Pulmonary artery endothelial cell (primary cell): ENCODE measurements at places on chromosomes 1 and 21. TPM values are rescaled to one million over a fixed set of nuclear protein-coding genes. Genes with fewer than 3 reads are reported as not detected.

The FAAH gene
- 0.39 and 0.46 TPM in 2 replicates for total RNA-seq

- DNase-seq, result no peak
Measured at GRCh38 chr1:227897704-227898438, 49.9 kb downstream of the WNT9A start.

DNA sequence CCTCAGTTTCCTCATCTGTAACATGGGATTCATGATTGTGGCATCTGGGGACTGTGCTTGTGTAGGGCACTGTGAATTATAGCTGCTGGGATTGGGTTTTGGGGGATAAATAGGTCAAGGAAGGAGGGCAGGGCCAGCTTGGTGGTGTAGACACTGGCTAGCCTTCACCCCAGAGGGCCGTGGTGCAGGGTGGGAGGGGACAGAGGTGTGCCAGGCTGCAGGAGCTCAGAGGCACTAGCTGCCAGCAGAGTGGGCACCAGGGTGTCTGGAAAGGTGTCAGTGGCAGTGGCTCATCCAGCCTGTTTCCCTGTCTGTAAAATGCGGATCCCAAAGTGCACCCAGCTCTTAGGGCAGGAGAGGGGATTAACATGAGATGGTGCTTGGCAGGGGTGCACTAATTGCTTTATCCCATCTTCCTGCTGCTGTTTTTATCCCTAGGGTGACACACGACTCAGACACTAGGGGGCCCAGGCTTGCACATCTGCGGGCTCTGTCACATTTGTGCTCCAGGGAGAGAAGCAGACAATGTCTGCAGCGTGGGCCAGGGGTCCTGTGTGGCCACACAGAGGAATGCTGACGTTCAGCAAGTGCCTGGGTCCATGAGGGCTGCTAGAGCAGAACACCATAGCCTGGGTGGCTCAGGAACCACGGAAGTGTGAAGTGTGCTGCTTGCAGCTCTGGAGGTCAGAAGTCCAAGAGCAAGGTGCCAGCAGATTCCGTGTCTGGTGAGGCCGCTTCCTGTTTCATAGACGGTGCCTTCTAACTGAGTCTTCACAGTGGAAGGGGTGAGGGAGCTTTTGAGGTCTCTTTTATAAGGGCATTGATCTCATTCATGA, 19.3 kb downstream of the OBSCN start:
- no peak for DNase-seq

The CFHR4 gene
- not detected in 2 replicates for total RNA-seq

DNA sequence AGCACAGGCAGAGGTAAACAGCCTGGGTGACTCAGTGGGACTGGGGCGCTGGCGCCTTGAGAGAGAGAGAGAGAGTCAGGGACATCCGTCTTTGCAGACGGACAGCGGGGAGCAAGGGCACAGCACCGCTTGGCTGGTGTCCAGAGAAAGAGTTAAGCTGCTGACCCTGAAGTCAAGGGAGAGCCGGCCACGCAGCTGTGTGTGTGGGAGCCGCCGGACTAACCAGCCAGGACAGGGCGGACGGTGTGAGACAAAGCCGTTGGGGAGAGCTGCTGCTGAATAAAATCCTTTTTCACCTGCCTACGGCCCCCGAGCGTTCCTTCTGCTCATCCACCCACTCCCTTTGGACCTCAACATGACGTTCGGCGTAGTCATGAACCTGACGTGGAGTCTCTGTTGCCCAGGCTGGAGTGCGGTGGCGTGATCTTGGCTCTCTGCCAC, 14.5 kb downstream of the CFAP74 start:
- no peak for DNase-seq

The URB1 gene
- 20.0 and 25.8 TPM in 2 replicates for total RNA-seq

The CCDC185 gene
- not detected in 2 replicates for total RNA-seq

DNA sequence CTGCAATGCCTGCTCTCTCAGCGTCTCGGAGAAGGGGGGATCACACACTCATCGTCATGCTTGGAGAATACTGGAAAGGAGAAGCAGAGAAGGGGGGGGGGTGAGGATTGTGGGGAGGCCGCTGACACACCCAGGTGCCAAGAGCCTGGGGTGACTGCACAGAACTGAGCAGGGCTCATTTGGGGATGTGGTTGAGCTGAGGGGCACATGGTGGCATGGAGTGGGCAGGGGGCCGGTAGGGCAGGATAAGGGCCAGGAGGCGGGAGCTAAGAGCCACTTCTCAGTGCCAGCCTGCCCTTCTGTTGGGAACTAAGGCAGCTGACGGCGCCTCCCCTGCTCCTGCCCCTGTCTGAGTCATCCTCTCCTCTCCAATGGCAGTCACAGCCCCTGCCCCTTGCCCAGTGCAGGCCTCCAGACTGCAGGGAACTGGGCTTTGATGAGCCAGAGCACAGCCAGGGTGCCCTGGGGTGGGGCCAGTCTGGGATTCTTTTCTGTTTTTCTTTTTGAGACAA, 27.2 kb downstream of the MRPL37 start:
- DNase-seq, result no peak

The COG2 gene
- total RNA-seq, result 17.5 and 18.3 TPM in 2 replicates

The ATAD3C gene
- total RNA-seq, result 0.20 TPM in 1 of 2 replicates, not detected in the other

DNA sequence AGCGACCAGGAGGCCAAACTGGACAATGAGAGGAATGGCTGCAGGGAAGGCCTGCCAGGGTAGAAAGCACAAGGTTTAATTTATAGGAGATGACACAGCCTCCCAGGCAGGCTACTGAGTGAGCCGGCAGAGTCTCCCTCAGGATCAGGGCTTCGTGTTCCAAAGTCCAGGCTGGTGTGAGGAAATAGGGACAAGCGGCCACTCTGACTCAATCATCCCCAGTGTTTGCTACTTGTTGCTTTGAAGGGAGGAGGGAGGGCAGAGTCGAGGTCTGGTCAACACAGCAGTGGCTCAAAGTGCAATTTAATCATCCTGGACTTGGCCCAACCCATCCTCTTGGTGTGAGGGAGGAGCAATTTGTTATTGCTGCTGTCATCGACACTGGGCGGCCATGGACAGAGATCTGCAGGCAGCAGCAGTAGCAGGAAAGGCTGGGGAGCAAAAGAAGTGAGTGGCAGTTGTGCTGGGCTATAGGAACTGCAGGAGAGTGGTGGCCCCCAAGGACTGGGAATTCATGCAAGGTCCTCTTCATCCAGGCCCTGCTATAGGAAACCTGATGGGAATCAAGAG, 27.5 kb downstream of the TBX15 start:
- no peak for DNase-seq

DNA sequence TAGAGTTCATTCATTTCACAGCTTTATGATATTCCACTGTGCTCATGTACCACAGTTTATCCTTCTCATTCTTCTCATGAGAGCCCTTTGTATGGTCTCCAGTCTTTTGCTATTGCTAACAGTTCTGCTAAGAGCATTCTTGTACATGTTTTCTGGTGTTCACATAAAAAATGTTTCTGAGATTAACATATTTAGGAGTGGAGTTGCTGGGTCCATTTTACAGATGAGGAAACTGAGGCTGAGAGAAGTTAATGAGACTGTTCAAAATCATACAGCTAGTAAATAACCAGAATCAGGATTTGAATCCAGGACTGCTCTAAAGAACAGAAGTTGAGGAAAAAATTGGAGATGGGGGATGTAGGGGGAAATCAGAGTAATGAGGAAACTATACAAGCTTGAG, 28.8 kb upstream of the RGS16 start:
- no peak for DNase-seq

- no peak for DNase-seq
Measured at GRCh38 chr1:21781815-21782348, 1.1 kb downstream of the USP48 start.

DNA sequence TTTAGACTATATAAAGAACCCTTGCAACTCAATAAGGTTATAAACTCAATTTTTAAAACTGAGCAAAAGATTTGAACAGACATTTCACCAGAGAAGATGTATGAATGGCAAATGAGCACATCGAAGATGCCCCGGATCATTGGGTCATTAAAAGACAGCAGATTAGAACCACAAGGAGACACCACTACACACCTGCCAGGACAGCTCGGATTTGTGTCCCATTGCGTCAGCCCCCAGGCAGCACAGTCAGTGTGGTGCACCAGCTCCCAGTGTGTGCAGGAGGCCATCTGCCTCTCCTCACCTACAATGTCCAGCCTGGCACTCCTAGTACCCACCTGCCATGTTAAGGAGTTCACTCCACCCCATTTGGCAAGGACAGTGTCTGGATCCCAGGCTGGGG, 61.1 kb upstream of the LRP8 start:
- no peak for DNase-seq

- no peak for DNase-seq
Measured at GRCh38 chr1:230598745-230599144, 43.5 kb upstream of the COG2 start.

- DNase-seq, result no peak
Measured at GRCh38 chr1:175353066-175353465, 160.5 kb upstream of the KIAA0040 start.
